Cerebellar nuclear complex (tissue), 1 donor: ENCODE measurements at places on chromosomes 5 and 9.

DNA sequence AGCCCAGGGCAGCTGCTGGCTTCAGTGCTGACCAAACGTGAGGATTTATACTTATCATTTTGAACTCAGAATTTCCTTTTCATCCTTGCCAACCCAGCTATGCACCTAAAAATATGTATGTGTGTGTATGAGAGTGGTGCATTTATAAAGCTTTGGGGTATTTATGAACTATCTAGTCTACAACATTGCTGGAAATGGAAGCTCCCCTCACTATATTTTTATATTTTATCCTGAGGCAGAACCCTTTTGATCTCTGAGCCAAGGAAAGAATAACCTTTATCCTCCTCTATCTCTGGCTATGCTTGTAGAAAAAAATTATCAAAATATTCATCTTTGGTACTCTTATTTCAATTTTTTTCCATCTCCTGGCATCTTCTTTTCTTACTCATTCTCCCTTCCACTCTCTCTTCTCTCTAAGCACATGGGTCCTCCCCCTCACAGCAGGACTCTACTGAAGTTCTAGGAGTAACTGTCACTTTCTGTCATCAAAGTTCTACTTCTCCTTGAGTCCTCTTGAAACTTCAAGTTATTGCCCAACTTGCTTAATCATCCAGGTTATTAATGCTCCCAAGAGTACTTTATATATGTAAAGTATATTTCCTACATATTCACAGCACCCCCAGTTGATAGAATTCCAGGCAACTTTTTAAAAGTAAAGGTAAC lies 190.9 kb downstream of the HINT1 start:
- no peak for DNase-seq

DNA sequence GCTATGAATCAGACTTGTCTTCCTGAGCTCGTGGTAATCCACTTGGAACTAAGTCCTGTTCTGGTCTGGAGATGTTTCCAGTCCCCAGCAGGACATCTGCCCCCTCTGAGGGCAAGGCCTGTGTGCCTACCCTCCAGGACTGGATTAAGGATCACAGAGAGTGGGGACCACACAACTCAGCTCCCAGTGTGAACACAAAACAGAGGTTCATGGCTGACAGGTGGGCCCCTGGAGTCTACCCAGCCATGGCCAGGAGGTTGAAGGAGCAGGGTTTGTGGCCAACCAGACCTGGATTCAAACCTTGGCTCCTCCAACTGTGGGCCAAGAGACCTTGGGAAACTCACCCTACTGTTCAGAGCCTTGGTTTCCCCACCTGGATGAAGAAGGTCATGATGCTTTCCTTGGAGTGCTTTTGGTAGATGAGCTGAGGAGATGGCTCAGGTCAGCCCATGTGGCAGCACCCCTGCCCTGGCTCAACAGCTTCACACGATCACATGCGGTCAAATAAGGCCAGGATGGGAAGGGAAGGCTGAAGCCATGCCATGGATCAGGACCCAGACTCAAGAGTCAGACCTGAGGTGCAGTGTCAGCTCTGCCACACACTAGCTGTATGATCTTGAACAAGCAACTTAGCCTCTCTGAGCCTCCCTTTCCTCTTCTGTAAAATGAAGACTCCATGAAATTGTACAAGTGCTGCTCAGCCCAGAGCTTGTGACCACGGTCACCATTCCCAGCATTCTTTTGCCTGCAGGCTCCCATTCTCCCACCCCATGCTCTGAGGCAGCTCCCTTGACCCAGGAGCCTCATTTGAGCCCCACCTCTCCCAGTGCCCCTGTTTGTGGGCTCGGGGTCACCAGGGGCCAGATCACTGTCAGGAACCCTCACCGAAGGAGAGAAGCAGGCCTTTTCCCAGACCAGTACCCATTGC lies 27.3 kb upstream of the ANGPTL2 start:
- no peak for DNase-seq

DNA sequence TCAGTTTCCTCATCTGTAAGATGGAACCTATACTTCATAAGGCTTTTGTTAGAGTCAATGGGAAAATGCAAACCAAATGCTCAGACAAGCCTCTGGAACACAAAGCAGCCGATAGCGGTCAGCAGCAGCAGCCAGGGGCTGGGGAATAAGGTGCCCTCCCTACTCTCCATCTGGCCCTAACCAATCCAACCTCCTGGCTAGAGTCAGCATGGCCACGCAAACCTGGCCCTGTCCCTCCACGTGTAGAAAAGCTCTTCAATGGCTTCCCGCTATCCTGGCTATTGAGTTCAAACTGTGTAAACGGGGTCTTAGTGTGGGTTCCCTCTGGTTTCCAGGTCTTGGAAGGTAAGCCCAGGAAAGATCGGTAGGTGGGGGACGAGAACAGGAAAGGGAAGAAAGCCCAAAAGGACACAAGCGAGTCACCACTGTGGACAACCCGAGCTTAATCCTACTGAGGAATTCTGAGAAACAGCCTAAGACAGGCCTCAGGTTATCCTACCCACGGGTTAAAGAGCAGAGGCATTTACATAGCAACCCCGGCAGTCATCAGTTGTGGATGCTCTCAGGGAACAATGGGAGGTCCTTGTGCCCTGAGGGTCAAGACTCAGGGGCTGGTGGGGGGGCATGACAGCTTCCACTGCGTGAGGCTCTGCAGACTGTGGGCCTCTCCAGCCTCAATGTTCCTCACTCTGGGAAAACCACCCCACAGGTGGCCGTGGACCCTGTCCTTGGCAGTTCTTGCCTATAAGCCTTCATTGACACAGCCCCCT lies 30.9 kb downstream of the FABP6 start:
- DNase-seq = no peak

DNA sequence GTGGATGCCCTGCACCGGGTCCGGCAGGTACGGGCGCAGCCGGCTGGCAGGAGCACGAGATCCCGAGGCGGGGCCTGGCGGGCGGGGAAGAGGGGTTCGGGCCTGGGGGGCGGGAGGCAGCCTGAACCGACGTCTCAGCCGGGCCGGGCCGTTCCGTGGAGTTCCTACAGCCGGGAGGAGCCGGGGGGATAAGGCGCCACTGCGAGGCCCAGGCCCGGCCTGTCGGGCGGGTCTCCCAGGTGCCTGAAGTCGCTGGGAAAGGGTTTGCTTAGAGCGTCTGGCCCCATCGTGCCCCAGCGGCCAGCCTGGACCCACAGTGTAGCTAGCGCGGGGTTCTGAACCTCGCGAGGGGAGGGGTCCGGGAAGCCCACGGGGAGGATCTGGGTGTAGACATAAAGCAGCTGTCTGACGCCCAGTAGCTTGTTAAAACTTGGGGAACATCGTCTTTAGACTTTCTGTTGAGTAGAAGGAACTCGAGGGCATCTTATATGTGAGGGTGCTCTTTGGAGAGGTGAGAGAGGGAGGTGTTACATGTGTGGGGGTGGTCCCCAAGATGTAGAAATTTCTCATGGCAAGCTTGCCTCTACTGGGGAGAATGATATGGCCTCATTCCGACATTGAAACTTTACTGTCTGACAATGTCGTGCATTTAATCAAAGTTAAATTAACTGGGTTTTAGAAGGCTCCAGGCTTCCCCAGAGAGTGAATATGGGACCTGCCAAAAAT lies 524 bp downstream of the FUBP3 start:
- no peak for DNase-seq

DNA sequence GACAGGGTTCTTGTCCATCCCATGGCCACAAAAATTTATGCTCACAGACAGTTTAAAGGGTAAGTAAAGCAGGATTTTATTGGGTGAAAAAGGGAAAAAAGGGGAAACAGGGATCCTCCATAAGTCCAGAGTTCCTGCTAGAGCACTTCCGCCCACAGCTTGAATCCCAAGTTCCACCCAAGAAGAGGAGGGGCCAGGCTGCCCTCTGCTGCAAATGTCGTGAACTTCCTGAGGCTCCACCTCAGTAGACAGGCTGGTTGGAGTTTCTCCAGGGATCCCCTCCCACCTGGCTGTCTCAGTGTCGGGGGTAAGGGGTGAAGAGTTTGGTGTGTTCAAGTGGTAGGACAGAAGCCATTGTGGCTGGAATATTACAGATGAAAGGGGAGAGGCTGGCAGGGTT lies 275.0 kb upstream of the SGCD start:
- DNase-seq = no peak

- no peak for DNase-seq
These were observed 4.6 kb upstream of the PHYHD1 start for GRCh38 chr9:128916204-128916603.

DNA sequence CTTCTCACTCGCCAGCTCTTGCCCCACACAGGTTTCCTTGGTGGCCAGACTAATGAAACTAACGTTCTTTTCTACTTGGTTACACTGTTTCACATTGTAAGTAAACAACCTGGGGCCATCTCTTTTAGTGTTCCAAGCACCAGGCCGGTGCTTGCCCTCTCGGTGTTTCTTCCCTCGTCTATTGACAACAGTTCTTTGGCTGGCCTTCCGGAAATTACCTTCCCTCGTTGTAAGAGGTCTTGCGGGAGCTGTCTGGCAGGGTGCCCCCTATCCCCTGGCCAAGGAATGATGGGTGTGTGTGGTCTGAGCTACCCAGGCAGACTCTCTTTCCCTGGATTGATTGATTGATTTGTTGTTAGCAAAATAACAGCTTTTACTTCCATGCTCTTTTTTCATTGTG lies 918 bp upstream of the MYMK start:
- DNase-seq = no peak
